ENCODE measurements at places on chromosomes 1 and 21. TPM values are rescaled to one million over a fixed set of nuclear protein-coding genes. Genes with fewer than 3 reads are reported as not detected.

Gene KRTAP20-2
- not detected for total RNA-seq

Gene IRF6
- not detected for total RNA-seq

Gene PLA2G2C
- not detected for total RNA-seq

- DNase-seq, result no peak
These were observed 196.1 kb upstream of the VAMP3 start for GRCh38 chr1:7575041-7575400.

GRCh38 chr1:211603191-211603701 is 24.3 kb upstream of the SLC30A1 start:
- DNase-seq, result no peak

GRCh38 chr1:76260279-76260678 is 185.7 kb downstream of the ST6GALNAC3 start:
- DNase-seq, result no peak
